ENCODE measurements at places on chromosomes 4 and X.

DNA sequence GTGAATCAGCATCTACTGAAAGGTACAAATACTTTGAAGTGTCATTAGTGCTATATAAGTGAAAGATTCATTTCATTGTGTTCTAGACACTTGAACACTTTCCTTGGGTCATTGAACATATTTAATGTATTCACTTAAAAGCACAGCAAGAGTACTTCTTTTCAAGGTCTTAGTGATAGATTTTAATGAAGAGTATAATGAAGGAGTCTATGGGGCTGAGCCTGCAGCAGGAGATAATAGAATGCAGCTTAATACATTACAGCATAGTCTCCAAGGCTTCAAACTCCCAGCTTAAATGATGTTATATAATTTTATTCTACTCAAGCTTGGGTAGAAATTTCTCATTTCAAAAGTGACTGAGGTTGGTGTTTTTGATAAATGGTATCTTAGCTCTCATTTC, 66.1 kb upstream of the VEGFC start:
- no peak for DNase-seq

- DNase-seq, result no peak
These were observed 224.6 kb downstream of the BCOR start for GRCh38 chrX:39873117-39873516.

- DNase-seq, result peak; percentile 78
These were observed 13.0 kb downstream of the EXOC1 start for GRCh38 chr4:55866290-55866907.

- peak; percentile 86 for DNase-seq
These were observed 25.6 kb downstream of the NR0B1 start for GRCh38 chrX:30283456-30284200.

- DNase-seq, result no peak
These were observed 36.3 kb downstream of the BCLAF3 start for GRCh38 chrX:19954335-19955096.

GRCh38 chrX:16822723-16823122, 36.5 kb downstream of the TXLNG start:
- peak; percentile 75 for DNase-seq

DNA sequence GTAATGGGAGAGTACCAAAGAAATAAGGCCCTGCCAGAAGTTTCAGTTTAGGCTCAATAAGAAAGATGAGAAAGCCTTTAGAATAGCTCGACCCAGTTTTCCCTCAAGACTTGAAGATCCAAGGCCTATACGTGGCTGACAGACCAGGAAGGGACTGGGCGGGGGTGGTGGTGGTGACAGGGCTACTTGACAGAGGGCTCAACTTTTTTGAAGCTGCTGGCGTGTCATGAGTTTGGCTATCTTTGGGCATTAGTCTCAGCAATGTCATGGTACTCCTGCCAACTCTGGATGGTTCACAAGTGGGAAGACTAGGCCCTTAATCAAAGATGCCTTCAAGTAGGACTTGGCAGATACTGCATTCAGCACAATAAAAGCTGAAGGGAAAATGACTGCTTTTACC, 100.1 kb upstream of the SCML1 start:
- DNase-seq, result no peak

DNA sequence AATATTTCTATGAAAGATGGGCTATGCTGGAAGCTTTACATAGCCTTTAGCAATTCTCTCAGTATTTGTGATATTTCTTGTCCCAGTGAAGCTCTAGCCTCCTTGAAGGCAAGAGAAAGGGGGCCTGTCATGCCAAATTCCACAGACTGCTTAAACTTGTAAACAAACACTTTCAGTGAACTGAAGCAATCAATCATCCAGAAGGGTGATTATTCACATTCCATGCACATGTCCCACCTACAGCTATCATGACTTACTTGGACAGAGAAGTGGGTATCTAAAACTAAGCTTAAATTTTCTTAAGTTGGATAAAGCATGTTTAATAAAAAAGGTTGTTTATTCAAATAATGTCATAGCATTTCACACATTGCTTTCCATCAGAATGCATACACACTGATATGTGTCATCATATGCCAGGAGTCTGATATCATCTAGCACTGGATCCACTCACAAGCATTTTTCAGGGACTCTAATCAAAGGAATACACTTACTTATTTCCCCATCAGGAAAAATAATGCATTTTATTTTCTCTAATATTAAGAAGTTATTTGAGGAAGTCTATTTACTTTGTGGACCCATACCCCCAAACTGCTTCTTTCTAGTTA, 1.2 kb upstream of the FSTL5 start:
- DNase-seq, result no peak

DNA sequence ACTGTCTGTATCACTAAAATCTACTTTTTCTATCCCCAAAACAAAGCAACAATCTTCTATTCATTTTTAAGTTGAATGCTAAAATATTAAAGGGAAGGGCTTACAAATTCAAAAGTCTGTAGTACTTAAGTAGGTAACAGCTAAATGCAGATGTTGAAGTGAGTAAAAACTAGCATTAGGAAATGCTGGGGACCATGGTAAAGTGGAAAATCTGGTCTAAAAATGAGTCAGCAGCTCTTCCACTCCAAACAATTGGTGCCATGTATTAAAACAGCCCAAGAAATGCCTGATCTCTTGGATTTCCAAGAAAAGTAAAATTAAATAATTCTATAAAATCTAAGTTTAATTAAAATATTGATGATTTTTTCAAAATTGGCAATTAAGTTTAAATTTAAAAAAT, 73.3 kb upstream of the PPP3CA start:
- DNase-seq, result peak; percentile 35

- no peak for DNase-seq
These were observed 164.1 kb downstream of the DEFB131A start for GRCh38 chr4:9608300-9608699.

DNA sequence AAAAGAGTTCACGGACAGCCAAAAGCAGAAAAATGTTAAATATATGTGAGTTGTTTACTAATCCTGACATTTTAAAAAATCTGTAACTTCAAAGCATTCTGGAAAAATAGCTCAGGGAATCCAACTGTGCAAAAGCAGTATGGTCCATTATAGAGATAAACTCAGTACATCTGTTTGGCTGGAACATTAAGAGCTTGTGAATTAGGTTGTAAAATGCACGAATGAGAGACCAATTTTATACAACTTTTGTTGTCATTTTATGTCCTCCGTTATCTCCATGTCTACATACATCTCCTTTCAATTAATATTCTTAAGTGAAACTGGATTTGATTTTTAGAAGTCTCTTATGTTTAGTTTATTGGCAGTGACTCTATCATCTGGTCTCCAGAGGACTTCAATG, 367.0 kb upstream of the ATOH1 start:
- DNase-seq, result no peak

DNA sequence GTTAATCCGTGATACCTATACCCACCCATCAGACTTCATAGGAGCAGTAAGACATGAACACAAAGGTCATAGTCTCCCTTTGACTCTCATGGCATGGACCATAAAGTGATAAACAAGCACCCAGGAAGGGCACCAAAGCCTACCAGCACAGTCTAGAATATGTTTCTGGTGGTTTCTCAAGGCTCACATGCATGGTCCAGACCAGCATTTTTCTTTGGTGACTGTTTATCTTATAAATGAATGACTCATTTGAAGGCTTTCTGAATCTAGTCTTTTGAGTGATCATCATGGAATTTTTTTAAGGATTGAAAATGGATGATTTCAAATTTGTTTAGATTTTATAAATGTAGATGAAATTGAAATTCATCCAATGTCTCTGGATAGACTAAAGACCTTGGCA, 32.0 kb upstream of the AMELX start:
- peak; percentile 63 for DNase-seq

DNA sequence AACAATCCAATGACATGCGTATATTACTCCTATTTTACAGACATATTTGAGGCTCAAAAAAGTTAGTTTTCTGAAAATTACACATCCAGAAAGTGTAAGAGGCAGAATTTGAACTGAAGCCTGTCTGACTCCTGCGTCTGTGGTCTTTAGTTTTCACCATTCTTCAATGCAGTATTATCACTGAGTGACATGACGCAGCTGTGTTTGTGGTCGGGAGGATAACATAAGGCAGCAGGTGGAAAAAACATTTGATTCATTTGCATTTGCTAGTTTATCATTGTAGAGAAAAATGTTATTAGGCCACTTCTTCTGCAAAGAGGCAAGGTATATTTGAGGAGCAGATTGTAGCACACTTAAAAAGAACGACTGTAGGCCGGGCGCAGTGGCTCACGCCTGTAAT, 186.7 kb downstream of the TENM3 start:
- no peak for DNase-seq

DNA sequence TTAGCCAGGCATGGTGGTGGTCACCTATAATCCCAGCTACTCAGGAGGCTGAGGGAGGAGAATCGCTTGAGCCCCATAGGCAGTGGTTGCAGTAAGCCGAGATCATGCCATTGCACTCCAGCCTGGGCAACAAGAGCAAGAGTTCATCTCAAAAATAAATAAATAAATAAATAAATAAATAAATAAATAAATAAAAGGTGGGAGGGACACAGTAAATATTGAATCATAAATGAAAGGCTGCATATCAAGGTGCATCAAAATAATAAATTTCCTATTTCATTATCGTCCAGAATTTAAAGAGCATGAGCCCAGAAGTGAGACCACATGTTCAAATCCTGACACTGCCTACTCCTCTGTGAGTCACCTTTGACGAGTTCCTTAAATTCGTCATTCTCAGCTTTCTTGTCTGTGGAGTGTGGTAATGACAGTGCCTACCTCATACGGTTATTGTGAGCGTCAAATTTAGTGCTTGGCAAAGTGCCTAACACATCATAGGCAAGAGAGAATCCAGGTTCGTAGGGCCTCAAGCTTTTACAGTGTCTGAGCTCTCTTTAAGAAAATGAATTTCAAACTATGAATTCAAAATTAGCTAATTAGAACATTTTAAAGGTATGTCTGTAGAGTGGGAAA, 49.9 kb downstream of the IL15 start:
- DNase-seq, result peak; percentile 33

- DNase-seq, result no peak
These were observed 69.8 kb downstream of the RPS3A start for GRCh38 chr4:151169223-151169622.

- DNase-seq, result no peak
These were observed 105.6 kb downstream of the SLC4A4 start for GRCh38 chr4:71444395-71444794.

- no peak for DNase-seq
These were observed 47.8 kb downstream of the SLC9A7 start for GRCh38 chrX:46710927-46711623.

- DNase-seq, result peak; percentile 72
These were observed 17.6 kb downstream of the GIMD1 start for GRCh38 chr4:106351016-106351415.

- no peak for DNase-seq
These were observed 25.8 kb downstream of the WWC2 start for GRCh38 chr4:183124865-183125264.

Measured in foreskin keratinocyte (primary cell).